ENCODE measurements at places on chromosomes 5 and 9.

- no peak for DNase-seq
Observed at GRCh38 chr5:10655161-10655971, 91.5 kb downstream of the ANKRD33B start.

- no peak for DNase-seq
Observed at GRCh38 chr5:176736301-176736930, 73.9 kb upstream of the UNC5A start.

DNA sequence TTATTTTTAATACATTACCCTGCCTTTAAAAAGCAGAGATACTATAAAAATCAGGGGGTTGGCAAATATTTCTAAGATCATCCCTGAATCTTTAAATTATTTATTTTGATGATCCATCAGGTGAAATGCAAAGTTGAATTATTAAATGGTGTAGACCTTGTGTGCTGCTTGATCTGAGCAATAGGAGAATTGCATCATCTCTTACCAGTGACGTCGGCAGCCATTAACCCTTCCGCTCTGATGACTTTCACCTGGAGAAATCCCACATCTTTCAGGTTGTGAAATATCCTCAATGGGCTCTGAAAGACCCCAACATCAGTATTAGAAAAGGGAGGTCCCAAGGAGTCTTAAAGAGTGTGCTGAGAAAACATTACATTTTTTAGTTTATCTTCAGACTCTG, 270.2 kb downstream of the SLF1 start:
- no peak for DNase-seq

- no peak for DNase-seq
Observed at GRCh38 chr5:127969651-127970050, 113.9 kb upstream of the SLC12A2 start.

DNA sequence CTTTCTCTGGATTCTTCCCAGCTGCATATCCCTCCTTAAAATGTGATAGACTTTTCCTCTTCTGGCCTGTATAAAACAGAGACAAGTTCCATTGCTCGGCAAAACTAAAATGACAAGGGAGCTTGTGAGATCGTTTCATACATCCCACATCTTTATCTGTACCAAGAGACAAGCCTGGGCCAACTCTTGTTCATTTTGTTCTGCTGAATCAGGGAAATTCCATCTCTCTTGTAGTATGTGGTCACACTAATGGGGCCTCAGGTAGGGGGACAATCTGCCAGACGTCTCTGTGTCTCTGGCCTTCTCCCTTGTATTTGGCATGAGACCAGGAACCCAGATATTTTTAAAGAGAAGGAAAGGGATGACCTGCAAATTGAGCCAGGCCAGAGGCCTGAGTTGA, 18.6 kb upstream of the PAPPA start:
- DNase-seq = no peak

DNA sequence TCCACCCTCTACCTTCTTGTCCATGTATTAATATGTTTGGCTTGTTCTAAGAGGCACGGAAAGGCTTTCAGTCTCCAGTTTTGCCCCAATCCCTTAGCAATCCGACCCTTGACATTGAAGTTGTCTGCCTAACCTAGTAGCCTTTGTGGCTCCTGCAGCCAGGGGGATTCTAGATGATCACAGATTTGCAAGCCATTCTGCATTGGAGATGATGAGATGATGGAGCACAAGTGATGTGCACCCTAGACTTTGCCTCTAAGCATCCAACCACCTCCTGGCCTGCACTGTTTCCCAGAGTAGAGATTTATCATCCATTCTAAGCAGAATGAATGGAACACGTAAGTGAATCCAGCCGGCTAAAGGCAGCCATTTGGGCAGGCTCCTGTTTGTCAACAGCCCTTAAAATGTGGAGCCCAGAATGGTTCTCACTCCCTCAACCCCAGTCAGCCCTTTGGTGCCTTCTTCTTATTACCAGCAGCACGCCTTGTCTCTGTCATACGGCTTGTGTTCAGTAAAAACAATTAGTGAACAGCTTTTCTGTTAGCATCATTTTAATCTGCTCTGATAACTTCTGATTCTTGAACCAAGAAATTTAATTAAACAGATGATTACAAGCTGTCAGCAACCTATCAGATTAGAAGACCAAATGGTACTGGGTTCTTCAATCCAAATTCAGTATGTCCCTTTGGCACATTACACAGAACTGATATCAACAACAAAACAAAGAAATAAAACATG, 5.7 kb upstream of the TRAF1 start:
- no peak for DNase-seq

DNA sequence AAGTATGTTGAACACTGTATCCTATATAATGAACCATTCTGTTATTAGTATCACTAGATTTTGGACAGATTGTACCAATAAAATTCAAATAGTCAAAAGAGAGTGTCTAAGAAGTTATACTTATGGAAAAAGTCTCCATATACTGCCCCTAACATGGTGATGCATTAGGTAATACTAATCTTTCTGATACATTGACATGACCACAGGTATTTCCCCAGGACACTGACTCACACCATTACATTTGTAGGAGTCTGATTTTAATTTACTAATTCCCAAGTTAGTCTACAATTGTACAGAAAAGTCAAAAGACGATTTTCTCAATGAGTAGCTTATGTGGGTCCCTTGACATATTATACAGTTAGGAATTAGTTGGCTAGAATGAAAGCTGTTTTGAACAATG, 593.8 kb downstream of the ISL1 start:
- DNase-seq = no peak

GRCh38 chr9:137310189-137311052, 8.3 kb upstream of the NRARP start:
- no peak for DNase-seq

DNA sequence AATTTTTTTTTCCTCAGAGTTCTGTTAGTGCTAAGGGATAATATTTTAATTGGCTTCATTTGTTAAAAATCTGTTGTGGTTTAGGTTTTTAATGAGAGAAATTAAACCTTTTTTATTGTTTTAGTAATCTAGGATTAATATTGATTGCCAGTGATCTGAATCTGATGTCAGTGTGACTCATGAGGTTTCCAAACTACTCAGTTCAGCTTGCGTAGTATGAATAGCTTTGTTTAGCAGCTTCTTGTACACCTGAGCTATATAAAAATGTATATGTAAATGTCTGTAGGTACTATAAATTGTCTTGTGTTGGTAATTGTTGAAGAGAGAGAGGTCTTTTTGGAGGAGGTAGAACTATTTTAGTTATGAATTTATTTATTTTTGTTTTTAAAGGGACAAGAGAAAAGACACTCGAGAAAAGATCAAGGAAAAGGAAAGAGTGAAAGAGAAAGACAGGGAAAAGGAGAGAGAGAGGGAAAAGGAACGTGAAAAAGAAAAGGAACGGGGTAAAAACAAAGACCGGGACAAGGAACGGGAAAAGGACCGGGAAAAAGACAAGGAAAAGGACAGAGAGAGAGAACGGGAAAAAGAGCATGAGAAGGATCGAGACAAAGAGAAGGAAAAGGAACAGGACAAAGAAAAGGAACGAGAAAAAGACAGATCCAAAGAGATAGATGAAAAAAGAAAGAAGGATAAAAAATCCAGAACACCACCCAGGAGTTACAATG, 26.3 kb downstream of the SREK1 start:
- no peak for DNase-seq

DNA sequence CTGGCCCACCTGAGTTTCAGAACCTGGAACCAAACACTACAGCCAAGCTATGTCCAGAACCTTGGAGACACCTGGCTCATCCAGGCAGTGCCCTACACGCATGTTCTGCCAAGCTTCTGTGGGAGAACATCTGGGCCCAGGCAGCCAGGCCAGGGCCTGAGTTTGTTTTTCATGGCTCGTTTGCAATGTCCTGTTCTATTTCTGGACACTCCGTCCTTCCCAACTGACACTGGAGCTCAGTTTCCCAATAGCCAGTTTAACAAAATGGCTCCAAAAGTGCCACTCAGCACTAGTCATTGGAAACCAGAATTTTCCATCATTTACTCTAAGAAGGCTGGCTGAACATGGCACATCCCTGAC, 38.6 kb downstream of the SH3RF2 start:
- DNase-seq = no peak

- no peak for DNase-seq
Observed at GRCh38 chr9:33455945-33456344, 8.6 kb upstream of the AQP3 start.

GRCh38 chr5:9042241-9042640, 503.6 kb downstream of the SEMA5A start:
- no peak for DNase-seq
